Hematopoietic multipotent progenitor cell treated with erythropoietin and hydrocortisone succinate and interleukin-3 and kit ligand, for 4 days (in vitro differentiated cells): ENCODE measurements at places on chromosomes 12 and 14.

GRCh38 chr12:86721713-86722397, 465.7 kb upstream of the MGAT4C start:
- no peak for DNase-seq

DNA sequence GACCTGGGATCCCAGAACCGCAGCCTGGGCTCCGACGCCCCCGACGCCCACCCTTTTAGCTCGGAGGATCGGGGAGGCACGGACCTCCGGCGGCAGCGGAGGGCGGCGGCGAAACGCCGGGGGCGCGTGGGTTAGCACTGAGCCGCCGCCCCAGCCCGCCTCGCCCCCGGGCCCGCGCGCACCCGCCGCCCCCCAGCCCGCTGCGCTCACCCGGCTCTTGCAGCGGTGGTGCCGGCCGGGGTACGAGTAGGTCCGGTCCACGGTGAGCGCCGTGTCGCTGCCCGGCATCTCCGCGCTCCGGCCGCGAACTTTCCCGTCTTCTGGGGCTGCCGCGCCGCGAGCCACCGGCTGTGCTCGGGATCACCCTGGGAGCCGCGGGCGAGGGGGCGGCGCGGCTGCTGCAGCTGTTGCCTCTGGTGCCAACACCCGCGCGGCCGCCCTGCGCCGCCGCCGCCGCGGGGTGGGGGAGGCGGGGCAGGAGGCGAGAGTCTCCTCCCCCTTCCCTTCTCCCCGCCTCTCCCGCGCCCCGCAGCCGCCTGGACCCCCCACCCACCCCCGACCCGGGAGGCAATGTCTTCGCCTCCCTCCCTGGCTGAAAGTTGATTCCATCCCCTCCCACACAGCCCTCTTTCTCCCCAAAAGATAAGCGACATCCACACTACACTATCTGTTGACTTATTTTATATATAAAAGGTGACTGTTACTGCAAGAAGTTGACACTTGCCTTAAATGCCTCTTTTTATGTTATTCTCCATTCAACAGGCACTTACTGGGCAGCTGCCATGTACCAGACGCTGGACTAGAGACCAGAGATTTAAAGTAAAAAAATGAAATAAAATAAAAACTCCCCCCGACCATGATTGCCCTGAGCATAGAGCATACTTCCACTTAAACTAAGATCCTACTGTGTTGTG, at the start of gene TMCC3:
TSS of gene TMCC3 (minus strand) at position 415 of the 914 bp plus-strand sequence. CDS start at position 288, 127 bp downstream.
- DNase-seq = peak; percentile 61

GRCh38 chr14:104865631-104866441, 768 bp downstream of the CEP170B start:
- DNase-seq = peak; percentile 40

DNA sequence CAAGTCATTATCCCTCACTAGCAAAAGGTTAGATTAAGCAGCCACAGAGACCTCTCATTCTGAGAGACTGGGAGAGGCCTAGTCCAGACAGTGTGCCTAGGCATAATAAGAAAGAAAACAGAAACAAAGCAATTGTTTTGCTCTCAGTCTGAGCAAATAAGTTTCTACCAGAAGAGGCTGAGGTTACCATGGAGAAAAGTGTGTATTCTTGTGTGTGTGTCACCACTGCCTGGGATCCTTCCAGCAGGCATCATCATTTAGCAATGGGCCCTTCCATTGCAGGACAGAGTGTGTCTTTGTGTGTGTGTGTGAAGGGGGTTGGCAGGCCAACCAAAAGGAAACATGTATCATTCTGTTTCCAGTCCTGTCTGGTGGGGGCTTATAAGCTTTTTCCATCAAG, 3.7 kb downstream of the EFS start:
- DNase-seq = no peak

GRCh38 chr14:90864741-90865140, 48.5 kb upstream of the TTC7B start:
- no peak for DNase-seq

DNA sequence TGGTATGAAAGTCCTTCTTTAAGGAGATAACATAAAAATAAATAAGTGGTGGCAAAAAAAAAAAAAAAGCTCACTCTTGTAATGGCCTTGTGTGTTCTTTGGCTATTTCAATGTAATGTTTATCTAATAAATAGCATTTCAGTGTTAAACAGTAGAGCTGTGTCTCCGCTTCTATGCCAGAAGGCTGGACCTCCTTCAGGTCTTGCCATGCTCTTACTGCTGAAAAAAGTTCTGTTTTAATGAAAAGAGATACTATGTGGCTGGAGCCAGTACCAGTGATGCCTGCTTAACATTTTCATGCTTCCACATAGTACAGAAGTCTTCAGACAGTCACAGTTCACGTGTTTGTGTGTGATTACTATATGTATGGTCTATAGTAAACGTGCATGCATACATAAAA, 74.1 kb upstream of the PRICKLE1 start:
- no peak for DNase-seq

DNA sequence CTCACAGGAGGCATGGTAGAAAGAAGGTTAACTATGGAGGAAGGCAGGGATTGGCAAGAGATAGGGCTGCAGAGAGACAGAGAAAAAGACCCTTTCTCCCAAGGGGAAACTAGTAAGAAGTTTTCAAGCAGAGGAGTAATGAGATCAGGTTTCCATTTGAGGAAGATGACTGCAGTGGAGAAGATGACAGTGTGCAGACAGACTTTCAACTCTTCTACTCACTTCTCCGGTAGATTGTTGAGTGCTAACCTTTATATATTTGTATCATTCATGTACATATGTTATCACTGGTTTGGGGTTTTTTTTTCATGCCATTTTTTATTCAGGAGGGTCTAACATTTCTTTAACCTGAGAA, 5.9 kb upstream of the B3GNT4 start:
- no peak for DNase-seq

- DNase-seq = no peak
Measured at GRCh38 chr12:51913071-51914033, 6.0 kb downstream of the ACVRL1 start.

DNA sequence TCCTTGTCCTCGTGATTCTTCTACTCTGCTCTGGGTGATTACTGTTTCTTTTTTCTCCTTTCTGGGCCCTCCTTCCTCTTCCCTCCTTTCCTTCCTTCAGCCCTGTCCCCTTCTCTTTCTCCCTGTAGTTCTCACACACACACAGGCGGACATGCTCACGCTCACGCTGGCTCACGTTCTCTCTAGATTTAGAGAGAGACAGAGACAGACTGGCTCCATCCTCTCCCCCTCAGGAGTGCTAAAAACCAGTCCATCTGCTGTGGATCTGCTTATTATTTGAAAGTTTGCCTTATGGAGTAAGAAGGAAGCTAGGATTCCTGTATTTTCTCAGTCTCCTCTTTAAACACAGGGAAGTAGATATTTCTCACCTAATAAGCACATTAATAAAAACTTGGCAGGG, 48.1 kb downstream of the KCNA1 start:
- DNase-seq = no peak

DNA sequence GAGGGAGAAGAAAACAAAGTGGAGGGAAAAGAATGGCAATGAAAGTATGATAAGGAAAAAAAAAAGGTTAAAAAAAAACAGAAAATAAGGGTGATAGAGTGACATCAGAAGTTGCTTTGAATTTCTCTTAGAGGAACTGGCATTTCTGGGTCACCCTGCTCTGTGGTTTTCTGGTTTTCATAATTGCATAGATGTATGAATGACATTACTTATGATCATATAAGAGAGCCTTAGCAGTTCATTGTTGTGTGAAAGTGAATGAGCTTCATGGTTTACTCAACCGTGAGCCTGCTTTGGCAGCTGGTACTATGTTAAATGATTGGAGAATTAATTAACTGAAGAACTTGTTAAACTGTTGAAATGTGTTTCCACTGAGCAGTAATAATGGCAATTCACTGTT, 336.4 kb upstream of the FBXO33 start:
- no peak for DNase-seq

DNA sequence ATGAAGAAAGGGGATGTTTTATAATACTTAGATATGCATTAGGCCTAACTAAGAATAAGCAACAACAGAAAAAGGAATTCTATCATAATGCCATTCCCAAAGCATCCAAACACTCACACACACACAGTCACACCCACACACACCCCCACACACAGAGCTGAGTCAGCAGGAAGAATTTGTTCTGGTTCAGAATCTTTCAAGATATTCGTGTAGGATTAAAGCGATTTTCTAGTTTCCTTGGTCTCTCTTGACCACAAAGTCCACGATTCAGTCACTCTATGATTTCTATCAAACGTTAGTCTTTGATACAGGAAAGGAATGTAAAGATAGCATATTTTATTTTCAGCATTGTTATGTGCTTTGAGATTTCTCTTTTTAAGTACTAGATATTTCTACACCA, 382.6 kb upstream of the DCN start:
- DNase-seq = no peak

DNA sequence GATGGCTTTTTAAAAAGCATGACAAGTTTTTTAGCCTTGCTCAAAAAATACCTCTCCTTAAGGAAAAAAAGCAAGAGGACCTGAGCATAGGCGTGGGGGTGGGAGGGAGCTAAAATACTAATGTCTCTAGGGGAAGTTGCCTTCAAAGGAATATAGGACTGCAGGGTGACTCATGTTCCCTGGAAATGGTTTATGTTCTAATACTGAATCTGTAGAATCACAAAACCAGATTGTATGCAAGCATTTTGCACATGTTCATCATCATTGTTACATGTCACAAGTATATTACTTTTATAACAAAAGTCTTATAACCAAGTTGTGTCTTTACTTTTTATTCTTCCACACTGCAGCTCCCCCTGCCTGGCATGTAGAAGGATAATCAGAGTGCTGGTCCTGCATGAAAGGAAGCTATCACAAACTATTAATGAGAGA, 36.6 kb downstream of the GPR135 start:
- peak; percentile 33 for DNase-seq

GRCh38 chr14:68682166-68683103, 110.4 kb downstream of the ZFP36L1 start:
- peak; percentile 93 for DNase-seq

DNA sequence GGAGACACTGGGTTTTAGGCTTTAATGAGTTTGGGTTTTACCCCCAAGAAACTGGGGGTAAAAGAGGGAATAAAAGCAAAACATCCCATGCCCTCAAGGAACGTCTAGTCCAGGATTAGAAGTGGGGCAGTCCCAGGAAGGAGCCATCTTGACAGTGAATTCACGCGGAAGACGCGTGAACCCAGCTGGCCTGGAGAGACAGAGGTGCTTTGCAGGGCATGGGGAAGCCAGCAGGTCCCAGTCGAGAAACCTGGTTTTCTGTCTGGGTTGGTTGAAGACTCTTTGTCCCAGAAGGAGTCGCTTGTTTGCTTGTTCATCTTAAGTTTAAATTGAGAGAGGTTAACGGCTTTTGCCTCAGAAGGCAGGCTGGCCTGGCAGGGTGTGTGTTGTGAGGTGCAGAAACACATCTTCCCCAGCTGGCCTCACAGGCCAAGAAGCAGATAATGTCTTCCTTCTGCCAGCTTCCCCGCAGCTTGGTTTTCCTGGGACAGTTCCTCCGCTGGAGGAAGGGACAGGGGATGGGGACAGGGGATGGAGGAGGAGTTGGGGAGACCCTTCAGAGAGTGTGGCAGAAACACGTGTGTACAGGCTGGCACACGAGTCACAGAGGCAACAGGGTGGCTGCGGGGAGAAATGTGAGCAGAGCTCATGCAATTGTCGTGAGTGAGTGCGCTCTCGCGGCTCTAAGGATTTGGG, 18.5 kb upstream of the CD9 start:
- DNase-seq = no peak

GRCh38 chr14:77053046-77053841, 24.7 kb upstream of the IRF2BPL start:
- peak; percentile 89 for DNase-seq

- DNase-seq = no peak
Measured at GRCh38 chr12:19506497-19506896, 67.2 kb downstream of the AEBP2 start.

- peak; percentile 90 for DNase-seq
Measured at GRCh38 chr14:52706286-52706685, 714 bp upstream of the PSMC6 start.

- no peak for DNase-seq
Measured at GRCh38 chr12:68387338-68387737, 55.2 kb upstream of the MDM1 start.

- no peak for DNase-seq
Measured at GRCh38 chr12:49033611-49034285, 15.2 kb upstream of the PRKAG1 start.

DNA sequence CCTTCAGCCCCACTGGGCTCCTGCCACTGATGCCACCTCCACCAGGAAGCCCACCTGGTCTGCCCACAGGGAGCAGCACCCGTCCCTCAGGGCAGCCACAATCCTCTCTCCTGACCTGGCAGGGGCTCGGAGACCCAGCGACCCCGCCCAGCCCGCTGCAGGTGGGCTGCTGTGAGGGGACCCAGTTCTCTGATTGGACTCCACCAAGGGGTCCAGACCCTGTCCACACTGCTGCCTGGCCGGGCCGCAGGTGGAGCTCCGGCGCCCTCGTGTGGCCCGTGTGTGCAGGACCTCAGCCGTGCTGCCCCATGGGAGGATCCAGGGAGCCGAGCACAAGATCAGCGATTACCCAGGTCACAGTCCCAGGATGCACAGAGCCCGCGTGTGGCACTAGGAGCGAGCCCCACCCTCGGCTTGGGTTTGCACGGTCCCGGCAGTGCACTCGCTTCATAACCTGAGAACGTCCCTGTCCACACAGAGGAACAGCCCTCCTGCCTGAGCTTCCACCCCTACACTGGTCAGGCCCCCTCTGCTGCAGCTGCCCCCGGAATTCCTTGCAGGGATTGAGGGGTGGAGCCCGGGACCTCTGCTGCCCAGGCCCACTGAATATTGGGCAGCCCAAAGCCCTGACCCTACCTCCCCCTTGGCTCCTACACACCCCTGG, 35.4 kb upstream of the TMEM179 start:
- peak; percentile 80 for DNase-seq

DNA sequence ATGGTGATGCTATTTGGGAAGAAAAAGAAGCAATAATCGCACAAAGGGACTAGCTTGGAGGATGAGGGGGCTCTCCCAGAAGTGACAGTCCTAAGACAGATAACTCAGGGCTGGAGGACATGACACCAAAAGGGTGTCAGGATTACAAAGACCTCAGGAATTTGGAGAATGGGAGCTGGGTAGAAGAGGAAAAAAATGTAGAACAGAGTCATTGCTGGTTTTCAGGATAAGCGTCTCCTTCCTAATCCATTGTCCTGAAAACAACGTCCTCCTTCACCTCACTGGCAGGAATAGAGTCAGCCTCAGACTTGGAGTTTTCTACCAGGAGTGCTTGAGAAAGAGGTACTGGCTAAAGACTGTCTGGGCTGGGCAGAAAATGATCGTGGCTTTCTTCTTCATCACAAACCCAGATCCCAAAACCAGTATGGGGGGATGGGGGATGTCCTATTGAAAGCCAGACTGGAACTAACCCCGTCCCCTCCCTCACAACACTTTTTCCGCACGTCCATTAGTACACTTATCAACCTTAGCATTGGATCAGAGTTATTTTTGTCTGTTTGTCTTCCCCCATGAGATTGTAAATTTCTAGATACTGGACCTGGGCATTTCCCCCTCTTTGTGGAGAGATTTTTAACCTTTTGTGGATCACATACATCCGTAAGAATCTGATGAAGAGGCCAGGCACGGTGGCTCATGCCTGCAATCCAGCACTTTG, 14.3 kb downstream of the B4GALNT3 start:
- no peak for DNase-seq

GRCh38 chr12:96846293-96846692, 60.8 kb upstream of the NEDD1 start:
- peak; percentile 35 for DNase-seq

GRCh38 chr14:24481622-24482324, 26.3 kb downstream of the CMA1 start:
- peak; percentile 70 for DNase-seq
